ENCODE measurements at places on chromosomes 3 and 15. TPM values are rescaled to one million over a fixed set of nuclear protein-coding genes. Genes with fewer than 3 reads are reported as not detected.

EIF4A2 gene
- total RNA-seq = 530 TPM

PCSK6 gene
- total RNA-seq = 10.5 TPM

- no peak overlapping the region for H3K27ac ChIP-seq
- no peak for DNase-seq
- H3K27me3 ChIP-seq = no peaks in the 10 kb centered on the region
- no peak overlapping the region for H3K4me3 ChIP-seq
- no peaks in the 10 kb centered on the region for H3K4me1 ChIP-seq
Observed at GRCh38 chr15:48624700-48625099, 20.8 kb downstream of the FBN1 start.

DNA sequence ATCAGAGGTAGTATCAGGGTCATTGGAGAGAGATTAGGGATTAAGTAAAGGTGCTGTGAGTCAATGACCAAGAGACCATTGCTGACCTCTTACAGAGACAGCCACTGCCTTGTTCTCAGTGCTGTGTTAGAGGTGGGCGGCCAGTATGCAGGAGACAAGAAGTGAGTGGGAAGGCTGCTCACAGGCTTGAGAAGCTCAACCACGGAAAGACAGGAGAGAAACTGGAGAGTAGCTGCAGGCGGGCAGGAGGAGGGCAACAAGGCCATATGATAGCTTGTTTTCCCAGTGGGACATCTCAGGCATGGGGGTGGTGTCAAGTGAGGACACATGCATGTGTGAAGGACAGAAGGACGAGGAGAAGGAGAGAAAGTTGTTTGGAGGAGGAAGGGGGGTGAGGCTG is 237.3 kb downstream of the PDCD6IP start:
- no peak overlapping the region for H3K27ac ChIP-seq
- H3K4me1 ChIP-seq = no peaks in the 10 kb centered on the region
- no peak for DNase-seq
- no peaks in the 10 kb centered on the region for H3K36me3 ChIP-seq
- no peaks in the 10 kb centered on the region for H3K27me3 ChIP-seq

- H3K4me1 ChIP-seq = no peaks in the 10 kb centered on the region
- no peaks in the 10 kb centered on the region for H3K27me3 ChIP-seq
- H3K36me3 ChIP-seq = no peaks in the 10 kb centered on the region
- DNase-seq = no peak
Observed at GRCh38 chr3:105040026-105040622, 326.6 kb upstream of the ALCAM start.

DNA sequence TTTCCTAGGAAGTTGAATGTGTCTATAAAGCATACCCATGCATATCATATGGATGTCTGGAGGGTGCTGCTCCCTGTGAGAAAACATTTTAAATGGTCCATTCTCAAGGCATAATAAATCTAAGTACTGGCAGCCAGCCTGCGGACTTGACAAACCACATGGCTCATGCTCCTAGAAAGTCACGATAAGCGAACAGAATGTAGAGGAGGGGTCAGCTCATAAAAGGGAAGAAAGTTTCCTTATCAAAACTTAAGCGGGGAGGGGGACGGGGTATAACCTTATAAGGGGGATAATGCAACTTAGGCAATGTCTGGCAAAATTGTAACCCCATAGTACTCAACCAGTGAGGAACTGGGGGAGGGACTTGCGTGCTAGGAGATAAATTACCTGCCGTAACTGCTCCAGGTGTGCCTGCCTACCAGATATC is 159.8 kb upstream of the LMCD1 start:
- no peaks in the 10 kb centered on the region for H3K27me3 ChIP-seq
- no peaks in the 10 kb centered on the region for H3K36me3 ChIP-seq
- no peaks in the 10 kb centered on the region for H3K4me1 ChIP-seq
- no peak overlapping the region for H3K4me3 ChIP-seq
- H3K27ac ChIP-seq = no peak overlapping the region

SLC22A13 gene
- total RNA-seq = 0.09 TPM

- no peaks in the 10 kb centered on the region for H3K4me1 ChIP-seq
- no peaks in the 10 kb centered on the region for H3K36me3 ChIP-seq
- no peak overlapping the region for H3K27ac ChIP-seq
- H3K27me3 ChIP-seq = peaks cover 2% of the 10 kb centered on the region
- no peak for DNase-seq
Observed at GRCh38 chr3:197354568-197355001, 56.2 kb upstream of the DLG1 start.

- DNase-seq = no peak
- H3K36me3 ChIP-seq = no peaks in the 10 kb centered on the region
- H3K27me3 ChIP-seq = no peaks in the 10 kb centered on the region
- peaks cover 4% of the 10 kb centered on the region for H3K4me1 ChIP-seq
- peak overlapping the region; percentile 98 for H3K4me3 ChIP-seq
- H3K27ac ChIP-seq = no peak overlapping the region
Observed at GRCh38 chr3:142596726-142597088, 514 bp downstream of the PLS1 start.

DNA sequence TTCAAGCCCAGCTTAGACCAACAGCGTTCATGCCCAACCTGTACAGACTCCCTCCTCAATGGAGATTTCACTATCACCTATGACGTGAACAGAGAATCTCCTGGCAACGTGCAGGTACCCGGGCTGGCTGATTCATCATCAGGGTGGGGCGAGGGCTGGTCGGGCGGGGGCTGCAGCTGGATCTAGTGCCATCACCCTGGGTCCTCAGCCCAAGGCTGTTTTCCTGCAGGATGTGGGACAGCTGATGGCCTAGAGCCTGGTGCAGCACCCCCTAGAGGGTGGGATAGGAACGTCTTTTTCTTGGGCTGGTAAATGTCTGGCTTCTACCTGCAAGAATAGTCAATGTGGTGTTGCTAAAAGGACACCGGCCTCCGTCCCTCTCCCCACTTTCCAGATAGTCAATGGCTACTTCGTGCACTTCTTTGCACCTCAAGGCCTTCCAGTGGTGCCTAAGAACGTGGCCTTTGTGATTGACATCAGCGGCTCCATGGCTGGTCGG is 4.4 kb downstream of the ITIH3 start:
- H3K27me3 ChIP-seq = no peaks in the 10 kb centered on the region
- DNase-seq = no peak
- no peak overlapping the region for H3K27ac ChIP-seq
- H3K4me3 ChIP-seq = no peak overlapping the region

PPIP5K1 gene
- 4.6 TPM for total RNA-seq

DNA sequence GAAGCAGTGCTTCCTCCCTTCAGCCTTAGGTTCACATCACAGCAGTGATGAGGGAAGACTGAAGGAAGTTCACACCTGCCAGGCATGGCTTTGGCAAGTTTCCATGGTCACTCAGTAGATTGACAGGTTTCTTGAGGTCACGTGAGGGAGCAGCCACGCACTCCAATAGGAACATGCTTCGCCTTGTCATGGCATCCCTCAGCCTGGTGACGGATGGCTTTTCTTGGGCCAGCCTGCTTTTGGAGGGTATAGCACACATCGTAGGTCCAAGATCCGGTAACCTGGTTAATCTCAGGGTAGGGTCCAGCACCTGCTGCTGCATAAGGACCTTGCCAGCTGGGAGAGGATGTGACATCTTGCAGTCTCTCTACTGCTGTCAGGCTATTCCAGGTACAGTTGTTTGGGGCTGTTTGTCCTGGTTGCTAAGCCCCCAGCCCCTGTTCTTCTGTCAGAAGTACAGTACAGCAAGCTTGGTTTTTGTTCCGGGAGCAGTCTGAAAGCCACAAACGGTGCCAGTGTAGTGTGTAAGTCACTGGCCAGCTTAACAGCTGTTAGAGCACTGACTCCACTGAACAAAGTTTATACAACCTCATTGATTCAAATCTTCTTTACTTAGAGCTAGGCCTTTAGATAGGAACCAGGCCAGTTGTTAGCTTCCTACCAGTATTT is 42.3 kb downstream of the PSMD6 start:
- H3K4me1 ChIP-seq = peaks cover 27% of the 10 kb centered on the region
- H3K27me3 ChIP-seq = no peaks in the 10 kb centered on the region
- no peak overlapping the region for H3K4me3 ChIP-seq
- H3K36me3 ChIP-seq = peaks cover 47% of the 10 kb centered on the region

- peaks cover 14% of the 10 kb centered on the region for H3K27me3 ChIP-seq
- no peak for DNase-seq
- no peaks in the 10 kb centered on the region for H3K36me3 ChIP-seq
- no peak overlapping the region for H3K27ac ChIP-seq
- H3K4me1 ChIP-seq = peaks cover 3% of the 10 kb centered on the region
- no peak overlapping the region for H3K4me3 ChIP-seq
Observed at GRCh38 chr3:124768812-124769211, 38.6 kb downstream of the UMPS start.

GRCh38 chr15:74340150-74340549 is 27.3 kb downstream of the CYP11A1 start:
- H3K36me3 ChIP-seq = no peaks in the 10 kb centered on the region
- no peak overlapping the region for H3K4me3 ChIP-seq
- H3K27ac ChIP-seq = no peak overlapping the region
- H3K27me3 ChIP-seq = no peaks in the 10 kb centered on the region

DNA sequence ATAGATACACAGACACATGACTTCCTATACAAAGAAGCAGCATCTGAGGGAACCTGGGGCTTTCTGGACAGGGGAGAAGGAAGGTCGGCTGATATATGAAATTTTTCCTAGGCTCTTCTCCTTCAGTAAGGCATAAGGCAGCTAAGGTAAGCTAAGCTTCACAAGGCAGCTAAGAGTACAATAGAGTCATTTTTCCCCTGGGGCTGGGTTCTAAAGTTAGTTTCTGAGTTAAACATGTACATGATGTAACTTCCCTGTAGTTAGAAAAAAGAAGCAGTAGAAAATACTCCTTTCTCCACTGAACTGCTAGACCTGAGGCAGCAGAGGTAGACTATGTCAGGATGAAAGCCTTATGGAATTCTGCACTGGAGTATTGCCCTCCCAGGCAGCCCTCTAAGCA is 109.6 kb downstream of the PLD1 start:
- no peak overlapping the region for H3K4me3 ChIP-seq
- no peak overlapping the region for H3K27ac ChIP-seq
- no peaks in the 10 kb centered on the region for H3K4me1 ChIP-seq
- no peaks in the 10 kb centered on the region for H3K36me3 ChIP-seq
- no peak for DNase-seq

DNA sequence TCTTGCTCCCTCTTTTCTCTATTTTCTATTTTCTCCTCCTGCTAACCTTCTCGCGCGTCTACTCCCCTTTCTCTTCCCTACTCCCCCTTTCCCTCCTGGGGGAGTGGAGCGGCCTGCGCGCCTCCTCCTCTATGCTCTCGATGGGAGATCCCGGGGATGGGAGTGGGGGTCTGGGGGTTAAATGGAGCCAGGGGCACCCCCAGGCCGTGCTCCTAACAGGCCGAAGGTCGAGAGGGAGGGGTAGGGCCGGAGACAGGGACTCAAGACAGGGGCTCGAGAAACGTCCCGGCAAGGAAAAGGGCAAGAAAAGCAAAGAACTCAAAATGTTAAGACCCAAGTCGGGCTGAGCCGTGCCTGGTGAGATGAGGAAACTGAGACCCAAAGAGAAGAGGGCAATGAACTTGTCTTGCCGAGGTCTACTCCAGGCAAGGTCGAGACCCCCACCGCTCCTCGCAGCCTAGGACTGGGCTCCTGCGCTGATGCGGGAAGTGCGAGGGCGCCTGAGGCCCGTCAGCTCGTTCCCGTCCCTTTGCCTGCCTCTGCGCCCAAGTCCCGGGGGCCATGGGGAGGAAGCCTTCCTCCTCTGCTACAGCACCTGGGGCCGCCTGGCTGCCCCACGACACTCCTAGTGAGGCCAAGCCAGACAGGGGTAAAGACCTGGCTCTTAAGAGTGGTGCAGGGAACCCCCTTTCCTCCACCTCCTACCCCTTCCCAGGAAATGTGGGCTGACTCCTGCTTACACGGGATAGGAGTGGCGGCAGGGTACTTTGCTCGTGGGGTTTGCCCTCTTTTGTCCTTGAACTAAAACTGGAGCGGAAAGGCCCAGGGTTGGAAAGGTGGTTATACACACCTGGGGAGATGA is 770 bp upstream of the MEGF11 start:
- H3K36me3 ChIP-seq = no peaks in the 10 kb centered on the region
- peaks cover 85% of the 10 kb centered on the region for H3K27me3 ChIP-seq
- no peak for DNase-seq
- peaks cover 17% of the 10 kb centered on the region for H3K4me1 ChIP-seq

- no peaks in the 10 kb centered on the region for H3K36me3 ChIP-seq
- no peaks in the 10 kb centered on the region for H3K27me3 ChIP-seq
- H3K27ac ChIP-seq = no peak overlapping the region
- DNase-seq = no peak
- peaks cover 6% of the 10 kb centered on the region for H3K4me1 ChIP-seq
- no peak overlapping the region for H3K4me3 ChIP-seq
Observed at GRCh38 chr3:194019398-194020165, 116.4 kb upstream of the HES1 start.

DNA sequence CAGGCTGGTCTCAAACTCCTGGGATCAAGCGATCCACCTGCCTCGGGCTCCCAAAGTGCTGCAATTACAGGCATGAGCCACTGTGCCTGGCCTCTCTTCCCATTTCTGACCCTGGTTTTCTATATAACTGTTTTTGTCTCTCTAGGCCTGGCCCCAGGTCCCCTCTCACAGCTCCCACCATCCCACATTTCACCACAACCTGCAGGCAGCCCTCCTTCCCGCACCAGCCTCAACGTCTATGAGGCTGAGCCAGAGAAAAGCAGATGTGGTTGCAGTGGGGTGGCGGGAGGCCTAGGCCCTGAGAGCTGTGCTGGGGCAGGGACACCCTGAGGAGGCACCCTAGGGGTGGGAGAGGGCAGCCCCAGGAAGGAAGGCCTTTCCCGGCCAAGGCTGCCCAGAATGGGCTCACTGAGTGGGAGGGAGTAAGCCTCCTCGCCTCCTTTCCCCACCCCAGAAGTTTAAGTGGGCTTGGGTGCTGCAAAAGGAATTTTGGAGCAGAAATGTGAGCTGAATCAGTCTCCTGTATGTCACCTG is 99.7 kb downstream of the LSM3 start:
- no peak for DNase-seq
- no peaks in the 10 kb centered on the region for H3K36me3 ChIP-seq
- H3K4me3 ChIP-seq = no peak overlapping the region
- no peak overlapping the region for H3K27ac ChIP-seq

DNA sequence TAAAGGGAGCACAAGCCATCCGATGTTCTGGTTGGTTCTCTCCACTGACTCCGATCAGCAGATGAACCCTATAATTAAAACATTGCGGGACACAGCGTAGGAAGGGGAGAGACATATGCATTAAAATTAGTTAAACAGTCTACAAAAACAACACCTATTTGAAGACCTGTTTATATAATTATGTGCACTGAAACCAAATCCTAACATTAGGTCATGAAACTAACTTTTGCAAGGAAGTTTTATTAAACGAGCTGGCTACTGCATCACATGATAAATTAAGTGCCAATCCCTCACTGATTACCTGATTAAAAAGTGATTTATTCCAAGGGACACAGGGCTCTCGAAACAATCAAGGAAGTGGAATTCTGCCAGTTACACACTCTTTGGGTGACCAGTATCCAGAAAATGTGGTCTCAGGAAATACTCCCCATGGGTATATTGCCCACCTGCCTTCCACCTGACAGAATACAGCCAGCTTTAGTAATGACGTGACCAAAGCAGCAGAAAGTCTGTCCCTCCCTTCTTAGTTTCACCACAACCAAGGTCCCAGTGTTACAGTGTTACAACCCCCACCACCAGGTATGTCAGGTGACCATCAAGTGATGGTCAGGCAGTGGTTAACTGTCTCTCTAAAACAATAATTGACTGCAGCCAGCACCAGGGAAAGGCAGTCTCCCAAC is 69.5 kb downstream of the HERC1 start:
- no peaks in the 10 kb centered on the region for H3K36me3 ChIP-seq
- H3K4me1 ChIP-seq = peaks cover 10% of the 10 kb centered on the region
- H3K27ac ChIP-seq = no peak overlapping the region
- no peak overlapping the region for H3K4me3 ChIP-seq
